ENCODE measurements at places on chromosomes 6 and 20.

- no peak for DNase-seq
Observed at GRCh38 chr6:164023535-164023934, 609.0 kb downstream of the QKI start.

- DNase-seq, result no peak
Observed at GRCh38 chr20:34074101-34074760, 37.8 kb downstream of the EIF2S2 start.

DNA sequence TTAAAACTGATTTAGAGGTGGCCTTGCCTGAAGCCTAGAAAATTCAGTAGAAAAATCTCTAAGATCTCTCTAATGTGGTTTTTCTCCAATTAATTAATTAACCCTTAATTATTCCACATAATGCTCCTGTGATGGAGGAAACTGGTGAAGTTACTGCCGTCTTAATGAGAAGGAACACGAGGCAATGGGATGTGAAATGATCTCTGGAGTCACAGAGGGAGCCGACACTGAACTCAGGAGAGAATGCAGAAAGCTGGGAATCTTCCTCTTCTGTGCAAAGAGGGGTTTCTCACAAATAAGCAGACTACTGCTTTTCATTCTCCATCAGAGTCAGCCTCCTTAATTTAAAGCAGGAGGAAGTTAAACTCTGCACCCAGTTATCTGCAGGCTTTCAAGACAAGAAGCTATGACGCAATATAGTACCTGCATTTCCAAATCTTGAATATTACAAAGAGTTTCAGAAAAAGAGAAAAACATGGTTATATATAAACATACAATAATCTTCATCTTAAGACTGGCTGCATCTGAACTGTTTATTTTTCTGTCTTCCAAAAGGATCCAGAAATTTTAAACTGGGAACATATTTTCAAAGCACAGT, 18.1 kb upstream of the SNRPB2 start:
- no peak for DNase-seq

- no peak for DNase-seq
Observed at GRCh38 chr20:23200914-23201313, 114.8 kb upstream of the CD93 start.

- DNase-seq, result no peak
Observed at GRCh38 chr20:16349523-16350260, 223.6 kb downstream of the KIF16B start.

GRCh38 chr6:1063671-1064355, 248.1 kb upstream of the FOXQ1 start:
- no peak for DNase-seq
